ENCODE measurements at places on chromosomes 6 and 20.

- DNase-seq: no peak
Measured at GRCh38 chr6:100880149-100880852, 828 bp downstream of the ASCC3 start.

DNA sequence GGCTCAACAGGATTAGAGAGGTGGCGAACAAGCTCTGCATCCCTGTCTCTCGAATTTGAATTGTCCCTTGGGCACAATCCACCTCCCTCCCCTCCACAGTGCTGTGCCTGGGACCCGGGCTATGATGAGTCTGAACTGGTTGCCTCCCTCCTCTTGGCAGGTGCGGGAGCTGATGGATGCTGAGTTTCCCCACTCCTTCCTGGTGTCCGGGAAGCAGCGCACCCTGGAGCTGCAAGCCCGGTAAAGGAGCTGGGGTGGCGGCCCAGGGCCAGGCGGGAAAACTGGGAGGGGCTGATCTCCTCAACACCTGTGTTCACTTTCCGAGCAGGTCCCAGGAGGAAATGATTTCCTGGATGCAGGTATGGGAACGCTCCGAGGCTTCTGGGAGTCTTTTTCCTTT lies 14.9 kb downstream of the FGD2 start:
- no peak for DNase-seq

- DNase-seq: no peak
Measured at GRCh38 chr6:139851206-139851605, 476.8 kb upstream of the CITED2 start.

DNA sequence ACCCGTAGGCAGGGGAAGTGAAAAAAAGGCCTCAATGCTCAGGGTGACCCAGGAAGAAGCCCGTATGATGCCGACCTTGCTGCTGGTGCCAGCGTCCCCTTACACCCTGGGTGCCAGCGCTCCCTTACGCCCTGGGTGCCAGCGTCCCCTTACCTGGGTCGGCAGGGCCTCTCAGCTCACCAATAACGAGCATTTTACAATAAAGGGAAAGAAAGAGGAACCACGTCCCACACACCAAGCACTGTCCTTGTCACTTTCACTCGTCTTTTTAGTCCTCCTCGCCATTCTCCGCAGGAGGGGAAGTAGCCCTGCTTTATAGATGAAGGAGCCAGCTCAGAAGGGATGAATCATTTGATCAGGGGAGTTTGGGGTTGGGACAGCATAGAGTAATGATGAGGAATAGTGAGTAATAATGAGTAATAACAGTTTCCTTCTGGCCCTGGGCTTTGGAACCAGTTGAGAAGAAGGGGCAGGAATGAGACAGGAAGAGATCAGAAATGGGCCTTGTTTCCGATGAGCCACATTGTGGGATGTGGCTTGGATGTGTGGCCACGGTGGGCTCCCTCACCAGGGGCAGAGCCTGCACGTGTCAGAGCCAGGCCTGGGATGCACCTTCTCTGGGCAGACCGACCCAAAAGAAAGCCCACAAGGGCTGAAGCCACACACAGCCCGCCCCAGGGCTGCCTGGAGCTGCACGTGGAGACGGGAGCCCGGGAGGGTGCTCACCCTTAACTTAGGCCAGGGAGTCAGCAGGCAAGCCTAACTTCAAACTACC lies 75.7 kb downstream of the SYNJ2 start:
- DNase-seq: no peak

DNA sequence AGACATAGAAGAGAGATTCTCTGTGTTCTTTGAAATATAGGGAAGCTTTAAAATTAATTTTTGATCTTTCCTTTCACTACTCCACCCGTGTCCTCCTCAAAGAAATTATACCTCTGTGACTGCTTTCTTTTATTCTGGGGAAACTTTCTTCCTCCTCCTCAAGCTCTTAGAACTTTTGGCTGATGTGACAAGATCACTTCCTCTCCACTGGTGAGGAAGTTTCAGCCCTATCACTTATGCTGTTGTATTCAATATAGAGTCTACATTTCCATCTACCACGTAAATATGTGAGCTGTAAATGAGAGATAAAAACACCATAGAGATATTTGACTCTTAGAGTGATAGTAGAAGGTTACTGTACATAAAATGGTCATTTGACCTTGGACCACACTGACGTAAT lies 141.9 kb upstream of the SASH1 start:
- no peak for DNase-seq

DNA sequence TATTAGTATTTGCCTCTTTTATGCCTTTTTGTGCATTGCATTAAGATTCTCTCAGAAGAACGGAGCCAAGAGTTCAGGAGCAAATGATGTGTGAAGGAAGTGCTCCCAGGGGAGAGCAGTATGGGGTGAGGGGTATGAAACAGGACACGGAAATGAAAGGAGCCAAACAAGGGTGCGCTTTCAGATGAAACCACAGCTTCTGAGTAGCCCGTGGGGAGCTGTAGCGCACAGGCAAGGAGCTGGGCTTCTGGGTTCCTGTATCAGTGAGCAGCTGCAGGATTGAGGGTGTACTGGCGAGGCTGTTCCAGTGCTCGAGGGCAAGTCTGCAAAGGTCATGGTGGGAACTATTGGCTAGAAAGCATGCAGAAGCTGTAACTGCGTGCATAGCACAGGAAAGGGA lies 25.4 kb downstream of the ANKEF1 start:
- DNase-seq: no peak

DNA sequence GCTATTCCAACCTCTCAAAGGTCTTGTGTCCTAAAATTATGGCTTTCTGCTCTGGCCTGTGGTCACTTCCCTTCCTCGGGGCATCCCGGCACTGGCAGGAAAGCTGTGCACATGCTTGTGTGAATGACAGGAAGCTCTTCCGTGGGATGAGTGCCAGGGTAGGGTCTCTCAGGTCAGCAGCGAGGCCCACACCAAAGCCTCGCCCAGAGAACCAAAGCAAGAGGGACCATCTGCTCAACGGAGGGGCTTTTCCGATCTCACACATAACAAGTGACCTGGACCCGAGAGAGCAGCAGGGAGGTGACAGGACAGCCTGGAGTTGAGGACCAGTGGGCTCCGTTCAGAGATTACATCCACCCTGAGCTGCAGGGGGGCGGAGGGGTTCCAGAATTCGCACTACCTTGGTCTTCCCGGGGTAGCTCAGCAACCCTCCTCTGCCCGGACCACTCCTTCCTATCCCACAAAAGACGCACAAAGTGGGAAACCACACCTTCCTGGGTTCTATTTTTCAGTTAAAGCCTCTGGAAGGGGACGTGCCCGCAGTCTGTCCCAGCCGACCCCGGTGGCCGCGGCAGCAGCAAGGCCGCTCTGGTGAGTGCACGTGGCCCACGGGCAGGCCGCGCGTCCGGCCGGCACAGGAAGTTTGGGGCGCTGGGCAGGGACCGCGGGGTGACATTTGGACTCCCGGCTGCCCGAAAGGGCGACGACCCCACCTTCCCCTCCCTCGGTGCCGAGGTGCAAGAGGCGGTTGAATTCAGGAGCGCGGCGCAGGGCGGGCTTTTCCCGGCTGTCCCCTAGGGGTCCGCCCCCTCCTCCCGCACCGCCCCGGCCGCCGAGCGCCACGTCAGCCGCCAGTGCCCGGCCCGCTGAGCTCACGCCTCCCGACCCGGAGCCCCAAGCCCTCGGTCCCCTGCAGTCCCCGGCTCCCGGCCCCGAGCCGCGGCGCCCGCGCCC lies 988 bp downstream of the TXNDC5 start:
- DNase-seq: peak; percentile 38

DNA sequence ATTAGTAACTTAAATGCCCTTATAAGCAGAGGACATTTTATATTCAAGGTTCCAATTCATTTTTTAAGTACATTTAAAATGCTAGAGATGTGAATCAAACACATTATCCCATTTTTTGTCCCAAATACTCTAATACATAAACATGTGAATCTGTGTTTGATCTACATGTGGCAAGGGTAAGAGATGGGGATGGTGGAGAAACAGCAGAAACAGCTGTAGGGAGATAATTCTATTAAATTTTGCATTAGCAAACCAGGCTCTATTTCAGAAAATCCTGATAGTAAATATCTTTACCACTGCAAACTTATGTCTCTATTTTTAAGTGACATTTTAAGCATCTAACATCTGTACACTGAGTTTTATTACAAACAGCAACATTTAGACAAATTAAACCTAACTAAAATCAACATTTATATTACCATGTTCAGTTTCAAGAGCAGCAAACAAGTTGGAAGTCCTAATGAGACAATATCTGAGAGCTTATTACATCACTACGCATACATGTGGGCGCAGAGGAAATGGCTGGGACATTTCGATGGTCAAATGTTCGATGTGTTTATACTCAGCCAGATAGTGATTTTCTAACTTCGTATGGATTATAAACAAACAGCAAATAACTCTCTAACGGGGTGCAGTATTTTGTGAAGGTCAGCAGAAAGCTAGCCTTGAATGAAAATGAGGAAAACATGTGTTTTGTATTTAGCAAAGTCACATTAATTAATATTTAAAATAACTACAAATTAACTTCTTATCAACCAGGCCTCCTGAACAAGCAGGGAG lies 165.1 kb downstream of the GJA1 start:
- no peak for DNase-seq

DNA sequence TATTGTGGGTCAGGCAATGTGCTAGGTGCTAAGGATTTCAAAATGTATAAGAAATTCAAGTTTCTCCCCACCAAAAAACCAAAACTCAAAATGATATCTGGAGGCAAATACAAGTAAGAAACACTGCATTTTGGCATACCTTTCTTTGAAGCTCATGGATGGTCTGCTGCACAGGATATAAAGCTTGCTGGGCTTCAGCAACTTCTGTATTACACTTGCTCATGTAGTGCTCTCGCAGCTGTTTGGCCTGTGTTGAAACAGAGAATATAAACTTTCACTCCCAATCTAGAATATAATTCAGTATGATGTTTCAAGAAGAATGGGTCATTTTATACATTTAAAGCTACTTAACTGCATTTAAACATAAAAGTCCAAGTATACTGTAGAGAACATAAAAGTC lies 39.6 kb downstream of the SHPRH start:
- no peak for DNase-seq

DNA sequence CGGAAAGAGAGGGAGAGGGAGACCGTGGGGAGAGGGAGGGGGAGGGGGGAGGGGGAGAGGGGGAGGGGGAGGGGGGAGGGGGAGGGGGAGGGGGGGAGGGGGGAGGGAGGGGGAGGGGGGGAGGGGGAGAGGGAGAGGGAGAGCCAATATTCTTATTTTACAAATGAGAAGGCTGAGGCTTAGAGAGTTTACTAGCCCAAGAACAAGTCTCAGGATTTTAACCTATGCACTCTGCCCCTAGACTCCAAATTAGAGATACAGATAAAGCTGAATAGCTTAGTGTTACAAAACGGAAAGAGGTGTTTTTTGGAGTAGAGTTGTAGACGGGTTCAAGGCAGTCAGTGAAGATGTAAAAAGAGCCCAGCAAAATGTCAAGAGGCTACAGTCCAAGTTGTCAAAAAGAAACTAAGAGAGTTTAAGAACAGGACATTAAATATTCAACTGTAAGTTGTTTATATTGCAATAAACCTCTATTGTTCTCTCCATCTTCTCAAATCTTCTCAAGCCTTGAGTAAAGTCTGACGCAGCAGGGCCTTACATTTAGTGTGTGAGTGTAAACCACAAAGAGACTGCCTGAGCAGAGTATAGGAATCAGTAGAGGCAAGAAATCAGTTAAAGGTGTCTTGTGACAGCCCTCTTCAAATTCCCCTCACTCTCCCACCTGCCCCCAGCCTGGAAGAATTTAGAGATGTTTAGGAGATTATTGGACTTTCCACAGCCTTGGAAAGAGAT lies 34.9 kb upstream of the AKIRIN2 start:
- no peak for DNase-seq

- DNase-seq: no peak
Measured at GRCh38 chr6:45801471-45802289, 214.0 kb downstream of the CLIC5 start.

GRCh38 chr20:47500554-47500953 lies 1.1 kb upstream of the NCOA3 start:
- no peak for DNase-seq

- DNase-seq: no peak
Measured at GRCh38 chr6:51855310-51856082, 231.9 kb downstream of the PKHD1 start.

Measured in stimulated activated CD4-positive, alpha-beta T cell treated with anti-CD3 and anti-CD28 coated beads, Interleukin-4, amount 100 ng/mL, for 4 hours (primary cell).